ENCODE measurements at places on chromosomes 2 and 18.

- peak; percentile 2 for DNase-seq
Observed at GRCh38 chr2:71798266-71799012, 345.1 kb downstream of the DYSF start.

DNA sequence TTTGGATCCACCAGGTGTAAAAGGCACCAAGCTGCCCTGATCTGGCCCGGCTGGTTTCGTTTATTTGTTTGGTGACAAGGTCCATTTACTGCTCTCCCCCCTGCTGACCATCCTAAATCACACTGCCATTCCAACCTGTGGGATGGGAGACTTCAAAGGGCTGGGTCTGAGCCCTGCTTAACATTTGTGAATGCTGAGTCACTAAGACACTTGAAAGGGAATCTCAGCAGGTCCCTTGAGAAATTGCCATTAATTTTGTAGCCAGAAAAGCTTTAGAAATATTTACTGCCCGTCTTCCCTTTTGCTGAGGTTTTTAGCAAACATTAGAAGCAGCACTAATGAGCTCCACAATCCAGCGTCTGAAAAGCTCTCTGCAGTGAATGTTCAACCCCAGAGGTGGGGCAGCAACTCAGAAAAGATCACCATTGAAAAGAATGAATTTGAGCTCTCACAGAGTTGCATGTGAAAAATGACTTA lies 133.8 kb downstream of the ARL4C start:
- no peak for DNase-seq

GRCh38 chr2:7057865-7058400 lies 140.7 kb downstream of the RNF144A start:
- no peak for DNase-seq

DNA sequence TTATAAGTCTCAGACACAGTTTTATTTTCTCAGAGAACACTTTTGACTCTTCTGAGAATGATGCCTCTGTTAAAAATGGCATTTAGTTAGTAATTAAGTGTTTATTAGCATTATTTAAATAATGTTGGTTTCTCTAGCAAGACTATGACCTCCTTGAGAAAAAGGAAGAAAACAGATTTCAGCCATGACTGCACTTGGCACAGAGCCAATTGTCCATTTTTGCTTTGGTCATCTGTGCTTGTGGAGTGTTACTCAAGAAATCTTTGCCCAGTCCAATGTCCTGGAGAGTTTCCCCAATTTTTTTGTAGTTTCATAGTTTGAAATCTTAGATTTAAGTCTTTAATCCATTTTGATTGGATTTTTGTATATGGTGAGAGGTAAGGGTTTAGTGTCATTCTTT lies 1229.4 kb upstream of the FAM98A start:
- no peak for DNase-seq

- no peak for DNase-seq
Observed at GRCh38 chr2:16155766-16156165, 215.4 kb downstream of the MYCN start.

DNA sequence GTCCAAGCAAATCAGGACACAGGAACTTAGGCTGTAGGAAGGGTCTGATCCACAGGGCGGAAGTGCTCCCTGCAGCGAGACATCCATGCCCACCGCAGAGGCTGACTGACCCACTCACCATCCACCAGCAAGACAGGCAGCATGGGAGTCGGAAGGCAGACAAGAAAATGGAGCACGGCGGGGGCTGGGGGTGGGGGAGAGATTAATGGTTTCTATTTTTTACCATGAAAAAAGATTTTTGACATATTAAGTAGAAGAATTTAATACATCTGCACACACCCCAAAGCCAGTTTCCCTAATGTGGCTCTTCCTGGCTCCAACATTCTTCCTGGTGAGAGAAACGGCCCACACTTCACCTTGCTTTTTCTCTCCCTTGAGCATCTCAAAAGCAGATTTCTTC lies 55.1 kb upstream of the ST8SIA3 start:
- DNase-seq = no peak

DNA sequence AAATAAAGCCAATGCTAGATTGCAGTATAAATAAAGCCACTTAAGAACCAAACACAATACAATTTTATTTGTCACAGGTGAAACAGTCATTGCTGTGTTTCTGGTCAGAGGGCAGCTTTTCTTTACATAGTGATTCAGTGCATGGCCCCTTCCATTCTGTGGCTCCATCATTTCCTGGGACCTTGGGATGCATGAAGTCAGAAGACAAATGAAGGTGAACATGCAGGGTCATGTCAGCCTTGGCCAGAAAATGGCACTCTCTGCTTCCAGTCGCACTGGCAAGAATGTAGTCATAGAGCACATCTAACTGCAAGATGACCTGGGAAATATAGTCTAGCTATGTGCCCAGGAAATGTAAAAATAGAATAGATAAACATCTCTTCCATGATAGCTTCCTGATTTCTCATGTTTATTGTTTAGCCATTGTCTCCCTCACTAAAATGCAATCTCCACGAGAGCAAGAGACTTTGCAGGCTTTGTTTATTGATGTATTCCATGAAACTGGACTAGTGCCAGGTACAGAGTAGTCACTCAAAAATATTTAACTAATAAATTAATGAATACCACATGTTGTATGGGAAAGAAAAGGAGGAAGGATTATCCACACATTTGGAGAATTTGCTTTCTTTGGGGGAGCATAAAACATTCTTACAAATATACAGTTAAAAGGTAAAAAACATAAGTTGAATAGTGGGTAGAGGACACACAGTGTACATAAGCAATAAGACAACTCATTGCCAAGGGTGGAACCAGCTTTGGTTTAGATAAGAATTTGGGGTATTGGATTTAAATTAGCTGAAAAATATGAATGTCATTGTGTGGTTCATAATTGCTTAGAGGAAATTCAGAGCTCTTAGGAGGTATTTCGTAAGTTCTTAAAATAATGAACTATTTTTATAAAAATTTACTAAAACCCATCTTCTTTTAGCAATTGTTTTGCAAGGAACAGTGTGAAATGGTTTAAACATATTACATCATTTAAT lies 343.8 kb downstream of the PID1 start:
- no peak for DNase-seq

- DNase-seq = no peak
Observed at GRCh38 chr2:50097148-50097547, 934.8 kb downstream of the NRXN1 start.

GRCh38 chr2:172090044-172090961 lies 5.0 kb downstream of the DLX1 start:
- DNase-seq = no peak

DNA sequence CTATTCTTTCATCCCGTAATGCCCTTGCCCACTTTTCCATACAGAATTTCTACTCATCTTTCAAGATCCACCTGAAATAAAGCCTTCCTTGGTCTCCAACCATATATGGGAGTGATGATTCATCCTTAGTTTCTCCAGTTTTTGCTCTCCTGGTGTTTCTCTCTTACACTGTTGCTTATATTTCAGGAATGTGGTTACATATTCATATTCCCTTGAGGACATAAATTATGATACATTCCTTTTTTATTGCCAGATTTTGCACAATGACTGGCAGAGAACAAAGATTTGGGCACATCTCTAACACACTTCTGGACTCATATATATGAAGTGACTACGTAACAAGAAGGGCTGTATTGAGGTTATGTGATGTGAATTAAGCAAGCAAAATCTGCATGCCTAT lies 1573.4 kb upstream of the NXPH2 start:
- DNase-seq = no peak

DNA sequence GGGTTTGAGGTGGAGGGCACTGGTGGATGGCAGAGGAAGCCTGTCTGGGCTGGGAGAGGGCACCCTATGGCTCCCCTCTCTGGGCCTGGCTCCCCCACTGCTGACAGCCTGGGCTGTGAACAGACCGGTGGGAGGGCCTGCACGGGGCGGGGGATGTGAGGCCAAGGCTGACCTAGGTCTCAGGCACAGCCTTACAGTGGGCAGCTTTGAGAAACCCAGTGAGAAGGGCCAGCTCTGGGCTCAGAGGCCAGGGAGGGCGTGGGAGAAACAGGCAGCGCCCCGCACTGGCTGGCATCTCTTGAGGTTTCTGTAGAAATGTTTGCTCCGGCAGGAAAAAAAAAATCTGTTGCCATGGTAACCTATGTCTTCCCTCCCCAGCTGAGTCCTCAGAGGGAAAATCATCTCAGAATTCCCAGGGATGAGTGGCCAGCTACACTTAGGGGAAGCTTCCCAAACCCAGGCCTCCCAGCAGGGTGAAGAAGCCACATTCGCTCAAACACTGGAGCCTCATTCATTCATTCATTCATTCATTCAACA lies 71.7 kb upstream of the TAF1B start:
- no peak for DNase-seq

DNA sequence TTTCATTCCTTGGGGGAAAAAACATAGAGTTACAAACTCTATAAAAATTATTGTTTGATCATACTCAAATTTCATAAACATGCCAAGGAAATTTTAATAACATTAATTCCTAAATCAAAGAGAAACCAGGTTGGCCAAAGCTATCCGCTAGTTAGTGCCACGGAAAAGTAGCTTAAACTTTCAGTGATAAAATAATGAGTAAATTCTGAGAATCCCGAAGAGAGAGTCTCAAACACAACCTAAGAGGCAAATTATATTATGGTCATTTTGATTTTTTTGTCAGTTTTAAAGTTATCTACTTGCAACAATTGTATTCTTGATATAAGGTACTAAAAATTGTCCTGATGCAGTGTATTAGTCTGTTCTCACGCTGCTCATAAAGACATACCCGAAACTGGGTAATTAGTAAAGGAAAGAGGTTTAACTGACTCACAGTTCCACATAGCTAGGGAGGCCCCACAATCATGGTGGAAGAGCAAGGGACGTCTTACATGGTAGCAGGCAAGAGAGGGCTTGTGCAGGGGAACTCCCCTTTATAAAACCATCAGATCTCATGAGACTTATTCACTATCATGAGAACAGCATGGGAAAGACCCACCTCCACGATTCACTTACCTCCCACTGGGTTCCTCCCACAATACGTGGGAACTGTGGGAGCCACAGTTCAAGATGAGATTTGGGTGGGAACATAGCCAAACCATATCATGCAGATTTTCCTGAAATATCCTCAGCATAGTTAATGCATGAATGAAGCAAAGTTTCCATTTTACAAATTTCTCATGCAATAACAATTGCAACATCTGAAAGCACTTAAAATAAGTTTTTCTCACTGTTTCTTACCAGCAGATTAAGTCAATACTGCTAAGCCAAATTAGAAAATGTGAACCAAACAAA lies 205.9 kb upstream of the STK17B start:
- peak; percentile 28 for DNase-seq

GRCh38 chr2:108594132-108594981 lies 60.1 kb downstream of the LIMS1 start:
- no peak for DNase-seq

DNA sequence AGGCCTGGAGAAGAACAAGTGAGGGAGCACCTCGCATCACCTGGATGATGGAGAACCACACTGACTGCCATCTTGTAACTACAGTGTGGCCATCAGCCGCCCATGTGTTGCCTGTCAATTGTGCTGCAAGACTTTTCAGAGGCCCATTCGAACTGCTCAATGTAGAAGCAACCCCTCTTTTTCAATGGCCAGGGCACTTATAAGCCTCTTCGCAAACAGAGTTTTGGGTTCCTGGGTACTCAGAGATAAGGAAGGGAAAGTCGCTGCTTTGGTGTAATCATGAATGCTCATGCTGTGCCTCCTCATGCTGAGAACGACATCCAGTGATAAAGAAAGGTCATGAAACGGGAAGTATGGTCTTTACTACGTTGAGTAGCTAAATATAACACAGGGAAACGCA lies 143.9 kb upstream of the SLC39A10 start:
- DNase-seq = no peak

DNA sequence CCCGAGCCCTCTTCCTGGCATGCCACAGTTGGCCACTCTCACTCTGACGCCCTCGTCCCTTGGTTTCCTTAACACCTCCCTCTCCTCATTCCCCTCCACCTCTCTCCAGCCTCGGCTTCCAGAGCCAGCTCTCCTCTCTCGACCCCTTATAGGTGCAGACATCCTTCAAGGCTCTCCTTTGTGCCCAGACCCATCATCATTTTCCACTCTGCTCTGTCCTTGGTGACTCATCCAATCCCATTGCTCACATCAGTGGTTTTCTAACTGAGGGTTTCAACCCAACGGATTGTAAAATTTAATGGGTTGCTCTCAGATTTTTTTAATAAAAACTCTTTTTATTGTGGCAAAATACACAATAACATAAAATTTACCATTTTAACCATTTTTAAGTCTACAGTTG lies 6.2 kb downstream of the ST8SIA5 start:
- DNase-seq = no peak

DNA sequence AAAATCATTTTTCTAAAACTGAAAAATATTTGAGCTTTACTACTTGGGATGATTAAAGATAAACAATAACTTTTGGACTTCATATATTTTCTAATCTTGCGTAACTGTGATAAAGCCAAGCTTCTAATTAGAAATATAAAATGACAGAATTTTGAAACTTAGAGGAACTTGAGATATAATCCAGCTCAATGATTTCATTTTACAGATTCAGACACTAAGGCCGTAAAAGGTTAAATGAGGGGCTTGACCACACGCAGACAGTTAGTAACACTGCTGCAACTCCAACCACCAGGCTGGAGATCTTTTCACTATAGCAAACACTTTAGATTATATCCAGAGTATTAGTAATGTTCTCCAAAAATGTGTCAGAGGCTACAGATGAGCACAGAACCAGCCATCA lies 445.5 kb downstream of the ZEB2 start:
- DNase-seq = no peak

- no peak for DNase-seq
Observed at GRCh38 chr2:187079901-187080300, 230.9 kb upstream of the ZSWIM2 start.

All from activated T-cell treated with anti-CD3 and anti-CD28 coated beads for 48 hours (primary cell).